ENCODE measurements at places on chromosomes 4 and X. TPM values are rescaled to one million over a fixed set of nuclear protein-coding genes. Genes with fewer than 3 reads are reported as not detected.

Gene IL2RG
- polyA plus RNA-seq, result 9.2 TPM

Gene DEFB131A
- polyA plus RNA-seq, result not detected

Gene SAT1
- 644 TPM for polyA plus RNA-seq

Gene SSX4B
- polyA plus RNA-seq, result not detected

Gene FOXR2
- not detected for polyA plus RNA-seq

Gene PASD1
- polyA plus RNA-seq, result not detected

Gene SRPK3
- 0.35 TPM for polyA plus RNA-seq

Gene CSAG2
- polyA plus RNA-seq, result not detected

Gene TNIP3
- not detected for polyA plus RNA-seq

Gene KLF8
- polyA plus RNA-seq, result 20.0 TPM

Gene MFAP3L
- 0.31 TPM for polyA plus RNA-seq

Gene GPM6B
- 1.1 TPM for polyA plus RNA-seq

Gene KDM5C
- 42.6 TPM for polyA plus RNA-seq

Gene PIN4
- 10.5 TPM for polyA plus RNA-seq

Gene PNMA5
- not detected for polyA plus RNA-seq

Gene WAS
- polyA plus RNA-seq, result 1.8 TPM

Gene IL13RA2
- 0.08 TPM for polyA plus RNA-seq

Gene MXRA5
- 1.4 TPM for polyA plus RNA-seq

Gene BEX5
- 1.0 TPM for polyA plus RNA-seq

Gene SMARCA1
- 4.8 TPM for polyA plus RNA-seq

Gene MAGEA9B
- not detected for polyA plus RNA-seq

Gene USP26
- not detected for polyA plus RNA-seq

Gene CLNK
- 0.05 TPM for polyA plus RNA-seq

Gene UVSSA
- polyA plus RNA-seq, result 4.8 TPM

Gene EXOC1
- polyA plus RNA-seq, result 25.1 TPM

Gene ATP2B3
- polyA plus RNA-seq, result not detected

Gene CACNA1F
- 0.24 TPM for polyA plus RNA-seq

Gene MAGEB16
- not detected for polyA plus RNA-seq

Gene UGT2A3
- not detected for polyA plus RNA-seq
